ENCODE measurements at places on chromosomes 12 and 14.
A peak's percentile ranks its signal among the peaks of the same experiment; 100 is the strongest.

DNA sequence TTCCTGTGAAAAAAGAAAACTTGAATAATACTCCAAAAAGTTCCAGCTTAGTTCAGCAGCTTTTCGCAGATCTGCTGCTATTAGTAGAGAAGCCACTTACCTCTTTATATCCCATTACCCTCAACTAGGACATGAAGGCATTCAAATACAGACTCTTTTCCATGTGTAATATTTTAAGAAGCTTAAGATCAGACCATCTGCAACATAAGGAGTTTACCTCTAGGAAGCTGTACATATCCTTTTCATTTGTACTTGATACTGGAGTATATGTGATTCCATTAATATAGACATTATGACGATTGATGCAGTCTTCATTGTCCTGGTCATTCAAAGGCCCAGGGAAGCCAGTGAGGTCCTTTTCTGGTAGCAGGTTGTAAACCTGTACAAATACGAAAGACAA, 20.4 kb downstream of the A2M start:
- DNase-seq, result no peak

GRCh38 chr12:106118-106591, 39.6 kb downstream of the IQSEC3 start:
- DNase-seq, result no peak

GRCh38 chr14:96729889-96730288, 67.3 kb upstream of the VRK1 start:
- no peak for DNase-seq

GRCh38 chr14:34038358-34039057, 87.6 kb upstream of the EGLN3 start:
- DNase-seq, result no peak

GRCh38 chr12:46439793-46440511, 67.4 kb upstream of the SLC38A2 start:
- peak; percentile 27 for DNase-seq

- DNase-seq, result no peak
Observed at GRCh38 chr14:54226558-54226957, 170.2 kb upstream of the CDKN3 start.

Data from astrocyte (in vitro differentiated cells and primary cell).